ENCODE measurements at places on chromosomes 16 and 17. TPM values are rescaled to one million over a fixed set of nuclear protein-coding genes. Genes with fewer than 3 reads are reported as not detected.

Gene SLC52A1
- total RNA-seq: not detected

Gene MSI2
- total RNA-seq: 30.5 TPM

Gene AGRP
- total RNA-seq: not detected

Gene TMC5
- total RNA-seq: not detected

Gene NOTUM
- total RNA-seq: not detected

Gene PSME3IP1
- 57.0 TPM for total RNA-seq

Gene MYH13
- not detected for total RNA-seq

Gene ZNF423
- total RNA-seq: 3.4 TPM

Gene BIRC5
- 31.8 TPM for total RNA-seq

Gene MPP2
- total RNA-seq: 3.9 TPM

Gene AHSP
- not detected for total RNA-seq
